Skin of body (tissue), 3 donors: ENCODE measurements at places on chromosomes 6 and 20.

DNA sequence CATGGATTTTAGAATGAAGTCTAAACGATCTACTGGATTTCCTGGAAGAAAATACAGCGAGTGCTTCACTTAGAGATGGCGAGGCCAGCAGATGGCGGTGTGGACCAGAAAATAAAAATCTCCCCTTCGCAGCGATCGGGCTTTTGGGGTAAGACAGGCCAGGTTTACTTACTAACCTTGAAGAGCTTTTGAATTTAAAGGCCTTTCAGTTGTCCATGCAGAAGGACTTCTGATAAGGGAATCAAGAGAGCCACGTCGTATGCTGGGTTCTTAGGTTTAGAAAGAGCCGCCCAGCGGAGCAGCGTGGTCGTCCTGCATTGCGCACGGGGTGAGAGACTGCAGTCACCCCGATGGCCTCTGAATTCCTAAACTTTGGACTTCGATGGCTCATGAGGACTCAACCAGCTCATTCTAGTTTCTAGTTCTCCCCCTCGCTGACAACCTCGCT, 125.2 kb upstream of the RALGAPA2 start:
- peak; percentile 17 for DNase-seq

- no peak for DNase-seq
Measured at GRCh38 chr20:15895126-15895525, 678.1 kb downstream of the KIF16B start.

- no peak for DNase-seq
Measured at GRCh38 chr6:137095093-137095492, 50.3 kb upstream of the IL20RA start.

- DNase-seq: no peak
Measured at GRCh38 chr20:4344670-4345069, 329.3 kb upstream of the RNF24 start.

DNA sequence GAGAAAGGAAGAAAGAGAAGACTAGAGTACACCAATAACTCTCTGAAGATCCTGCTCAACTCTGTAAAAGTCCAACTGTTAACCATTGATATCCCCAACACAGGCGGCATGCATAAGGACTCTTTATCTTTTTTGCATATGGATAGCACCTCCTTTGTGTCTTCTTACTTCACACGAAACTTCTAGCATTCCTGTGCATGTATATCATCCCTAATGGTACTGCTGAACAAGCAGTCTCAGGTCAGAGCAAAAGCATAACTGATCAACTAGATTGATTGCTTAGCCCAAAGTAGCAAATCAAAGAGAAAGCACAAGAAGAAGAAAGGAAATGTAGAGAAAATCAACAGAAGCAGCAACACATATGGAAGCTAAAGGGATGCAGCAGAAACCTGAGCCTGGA, 234.4 kb downstream of the SYNE1 start:
- no peak for DNase-seq

DNA sequence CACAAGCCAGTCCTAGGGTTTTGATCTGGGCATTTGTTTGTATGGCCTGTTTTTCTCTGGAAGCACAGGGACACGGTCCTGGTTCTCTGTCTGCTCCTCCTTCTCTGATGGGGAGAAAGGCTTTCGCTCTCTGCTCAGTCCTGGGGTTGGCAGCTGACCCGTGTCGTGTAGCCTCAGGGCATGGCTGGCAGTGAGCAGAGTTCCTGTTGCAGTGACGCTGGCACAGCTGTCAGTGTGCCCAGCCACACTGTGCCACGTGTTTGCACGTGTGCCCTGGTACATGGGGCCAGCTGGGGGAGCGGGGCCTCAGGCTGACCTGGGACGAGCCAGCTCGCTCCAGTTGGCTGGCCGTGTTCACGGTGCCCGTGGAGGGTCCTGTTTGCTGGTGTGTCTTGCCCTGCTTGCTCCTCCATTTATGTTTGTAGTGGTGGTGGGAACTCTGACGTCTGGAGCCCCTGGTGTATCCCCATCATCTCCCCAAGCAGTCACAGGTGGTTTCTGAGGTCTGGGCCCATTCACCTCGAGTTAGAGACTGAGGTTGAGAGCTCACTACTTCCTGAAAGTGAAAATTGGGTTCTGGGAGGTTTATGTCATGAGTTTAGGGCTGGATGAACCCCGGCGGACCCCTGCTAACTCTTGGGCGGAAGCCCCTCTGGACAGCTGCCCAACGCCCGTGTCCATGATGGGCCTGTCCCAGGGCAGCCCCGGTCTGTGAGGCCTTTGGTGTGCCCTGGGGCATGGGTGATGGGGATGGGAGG, 10.2 kb upstream of the DNAJC5 start:
- DNase-seq: no peak

GRCh38 chr6:40413239-40413638, 173.9 kb downstream of the LRFN2 start:
- no peak for DNase-seq

DNA sequence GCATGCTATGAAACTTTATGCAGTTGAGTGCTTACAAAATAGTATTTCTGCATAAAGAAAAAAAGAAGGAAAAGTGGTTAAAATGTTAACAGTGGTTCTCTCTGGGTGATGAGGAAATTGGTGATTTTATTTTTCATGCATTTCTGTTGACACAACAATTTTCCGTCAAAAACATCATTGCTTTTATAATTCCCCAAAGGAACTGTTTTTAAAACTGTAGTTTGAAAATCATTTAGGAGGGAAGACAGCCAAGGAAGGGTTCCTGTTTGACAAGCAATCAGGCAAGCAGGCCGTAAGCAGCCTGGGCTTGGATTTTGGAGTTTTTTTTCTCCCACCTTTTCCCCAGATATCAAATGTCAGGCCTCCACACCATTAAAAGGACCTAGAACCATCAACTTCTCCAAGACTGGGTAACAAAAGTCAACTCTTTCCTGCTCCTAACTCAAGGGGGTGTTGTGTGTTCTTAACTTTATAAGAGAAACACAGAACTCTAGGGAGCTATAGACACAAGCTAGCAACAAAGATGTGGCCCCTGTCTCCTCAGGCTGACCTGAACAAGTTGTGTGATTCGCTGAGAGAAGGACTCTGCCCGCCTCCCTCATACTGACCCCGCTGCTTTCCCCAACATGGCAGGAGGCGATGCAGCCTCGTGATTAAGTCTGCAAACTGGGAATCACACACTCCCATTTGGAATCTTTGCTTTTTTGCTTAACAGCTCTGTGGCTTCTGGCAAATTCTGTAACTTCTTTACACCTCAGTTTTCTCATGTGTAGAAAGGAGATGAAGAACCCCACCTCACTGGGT, 146.6 kb downstream of the BCAS1 start:
- no peak for DNase-seq

GRCh38 chr6:124294574-124295200, 491.0 kb downstream of the NKAIN2 start:
- DNase-seq: no peak

DNA sequence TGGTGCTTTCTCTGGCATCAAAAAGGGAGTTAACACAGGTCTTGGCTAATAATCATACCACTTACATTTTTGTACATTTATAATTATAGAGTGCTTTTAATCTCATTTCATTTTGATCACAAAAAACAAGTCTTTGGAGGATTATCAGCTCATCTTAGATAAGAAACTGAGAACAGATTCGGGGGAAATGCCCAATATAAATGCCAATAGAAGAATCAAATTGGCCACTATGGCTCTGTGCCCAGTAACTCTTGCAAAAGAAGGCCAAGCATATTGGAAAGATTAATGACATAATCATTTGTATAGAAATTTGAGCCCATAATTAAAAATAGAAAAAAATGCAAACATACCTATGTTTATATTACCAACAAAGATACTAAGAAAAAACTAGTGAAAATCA, 42.5 kb downstream of the IPCEF1 start:
- DNase-seq: no peak

DNA sequence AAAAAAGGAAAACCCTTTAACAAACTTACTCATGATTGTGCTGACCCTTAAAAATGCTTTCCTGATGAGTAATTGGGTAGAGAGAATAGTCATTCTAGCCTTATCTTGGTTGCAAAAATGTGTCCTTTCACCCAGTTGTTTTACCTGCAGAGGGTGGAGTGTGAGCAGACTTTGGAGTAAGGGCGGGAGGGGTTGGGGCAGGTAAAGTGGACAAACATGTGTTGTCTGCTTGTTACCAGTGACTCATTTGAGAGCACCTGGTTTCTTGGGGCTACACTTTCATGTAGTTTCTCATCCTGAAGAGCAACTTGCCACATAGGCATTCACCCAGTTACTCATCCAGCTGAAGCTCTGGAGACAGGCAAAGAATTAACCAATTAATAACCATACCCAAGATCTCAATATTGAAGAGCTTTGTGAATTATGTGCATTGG, 121.1 kb downstream of the TNFRSF21 start:
- DNase-seq: no peak

- DNase-seq: no peak
Measured at GRCh38 chr6:91094806-91095475, 508.1 kb upstream of the MAP3K7 start.

- no peak for DNase-seq
Measured at GRCh38 chr20:20207872-20208271, 155.5 kb downstream of the CFAP61 start.

DNA sequence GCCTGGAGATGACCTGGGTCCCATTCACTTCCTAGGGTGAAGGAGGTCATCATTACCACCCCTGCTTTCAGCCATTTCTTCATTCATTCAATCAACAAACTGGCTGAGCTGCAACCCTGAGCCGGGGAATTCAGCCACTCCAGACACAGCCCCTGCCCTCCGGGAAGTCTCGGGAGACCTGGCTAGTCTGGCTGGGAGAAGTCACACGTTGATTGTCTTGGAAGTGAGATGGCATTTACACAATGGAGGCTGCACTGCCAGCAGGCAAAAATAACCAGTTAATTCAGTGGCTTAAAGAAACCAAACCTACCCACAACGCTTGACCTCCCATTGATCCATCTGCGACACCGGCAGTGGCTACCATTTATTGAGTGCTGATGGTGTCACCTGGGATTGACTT, 2.0 kb upstream of the PMEPA1 start:
- no peak for DNase-seq

DNA sequence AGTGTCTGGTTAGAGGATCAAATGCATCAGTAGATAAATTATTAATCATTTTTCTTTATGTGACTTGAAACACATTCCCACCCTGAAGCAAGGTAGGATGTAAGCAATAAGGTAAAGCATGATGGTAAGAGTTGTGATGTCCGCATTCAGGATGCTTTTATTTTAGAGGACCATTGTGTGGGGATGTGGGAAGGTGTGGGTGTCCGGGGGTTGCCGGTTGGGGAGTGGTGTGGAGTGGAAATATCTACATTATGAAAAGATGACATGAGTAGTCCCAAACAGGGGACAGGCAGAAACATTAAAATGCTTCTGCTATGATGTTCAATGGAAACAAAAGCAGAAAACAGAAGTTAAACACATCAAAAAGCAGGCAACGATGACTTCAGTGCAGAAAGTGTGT, 215.4 kb downstream of the HIVEP2 start:
- no peak for DNase-seq

DNA sequence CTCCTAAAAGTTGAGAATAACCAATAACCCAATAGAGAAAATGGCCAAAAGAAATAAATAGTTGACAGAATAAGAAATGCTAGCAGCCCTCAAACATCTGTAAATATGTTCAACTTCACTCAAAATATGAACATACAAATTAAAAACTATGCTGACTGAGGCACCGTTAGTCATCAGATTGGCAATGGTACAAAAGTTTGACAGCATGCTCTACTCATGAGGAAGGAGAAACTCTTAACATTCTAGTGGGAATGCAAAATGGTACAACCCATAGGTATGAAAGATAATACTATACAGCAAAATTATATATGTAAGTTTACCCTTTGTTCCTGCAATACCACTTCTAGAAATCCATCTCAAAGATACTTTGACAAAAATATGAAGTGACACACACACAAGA, 1.6 kb upstream of the ZSCAN12 start:
- no peak for DNase-seq
